ENCODE measurements at places on chromosomes 2 and 18.

GRCh38 chr2:192535956-192536921 is 341.5 kb upstream of the TMEFF2 start:
- no peak for DNase-seq

GRCh38 chr18:38262661-38263060 is 697.1 kb upstream of the CELF4 start:
- DNase-seq = no peak

GRCh38 chr2:174334781-174335251 is at the start of gene SP9:
TSS of gene SP9 (plus strand) at chr2:174334954. CDS start at chr2:174335093, 139 bp downstream.
- DNase-seq = no peak

GRCh38 chr2:40109381-40109780 is 330.3 kb upstream of the THUMPD2 start:
- no peak for DNase-seq

DNA sequence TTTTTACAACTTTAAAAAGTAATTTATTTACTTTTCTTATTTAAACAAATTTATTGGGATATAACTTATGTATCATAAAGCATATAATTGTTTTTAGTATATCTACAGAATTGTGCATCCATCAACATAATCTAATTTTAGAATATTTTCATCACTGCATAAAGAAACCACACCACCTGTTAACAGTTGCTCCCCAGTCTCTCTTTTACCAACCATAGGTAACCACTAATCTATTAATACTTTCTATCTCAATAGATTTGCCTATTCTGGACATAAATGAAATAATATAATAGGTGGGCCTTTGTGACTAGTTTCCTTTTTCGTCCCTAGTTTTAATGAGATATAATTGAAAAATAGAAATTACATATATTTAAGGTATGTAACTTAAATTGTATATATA is 90.6 kb downstream of the ADAM23 start:
- DNase-seq = no peak

- DNase-seq = no peak
These were observed 139.2 kb downstream of the CDCA7 start for GRCh38 chr2:173493874-173494273.

DNA sequence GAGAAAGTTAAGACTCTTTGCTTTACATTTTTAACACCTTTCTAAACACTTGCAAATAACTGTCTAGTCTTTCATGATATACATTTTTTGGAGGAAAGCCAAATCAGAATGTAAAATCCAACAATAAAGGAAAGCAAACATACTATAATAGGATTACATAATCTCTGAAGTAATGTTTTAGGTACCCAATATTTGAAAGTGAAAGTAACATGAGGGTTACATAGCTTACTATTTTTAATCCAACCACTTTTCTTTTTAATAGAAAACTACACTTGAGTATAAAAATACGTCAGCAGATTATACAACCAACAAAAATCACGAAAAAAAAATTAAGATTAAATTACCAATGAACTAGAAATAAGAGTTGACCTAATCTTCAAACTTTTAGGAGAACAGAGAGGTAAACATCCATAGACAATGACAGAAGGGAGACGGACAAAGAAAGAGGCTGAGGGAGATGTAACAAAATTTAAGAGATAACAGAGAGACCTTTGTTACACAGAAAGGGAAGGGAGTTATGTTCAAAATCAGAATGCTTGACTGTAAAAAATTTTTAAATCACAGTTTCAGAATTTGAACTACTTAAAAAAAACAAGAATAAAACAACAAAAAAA is 150.0 kb downstream of the IKZF2 start:
- no peak for DNase-seq

- DNase-seq = no peak
These were observed 228.1 kb upstream of the TRIB2 start for GRCh38 chr2:12488352-12489318.

- no peak for DNase-seq
These were observed 8.2 kb downstream of the SRSF7 start for GRCh38 chr2:38742797-38743559.

- DNase-seq = no peak
These were observed 146.8 kb upstream of the MSH6 start for GRCh38 chr2:47636176-47636575.

DNA sequence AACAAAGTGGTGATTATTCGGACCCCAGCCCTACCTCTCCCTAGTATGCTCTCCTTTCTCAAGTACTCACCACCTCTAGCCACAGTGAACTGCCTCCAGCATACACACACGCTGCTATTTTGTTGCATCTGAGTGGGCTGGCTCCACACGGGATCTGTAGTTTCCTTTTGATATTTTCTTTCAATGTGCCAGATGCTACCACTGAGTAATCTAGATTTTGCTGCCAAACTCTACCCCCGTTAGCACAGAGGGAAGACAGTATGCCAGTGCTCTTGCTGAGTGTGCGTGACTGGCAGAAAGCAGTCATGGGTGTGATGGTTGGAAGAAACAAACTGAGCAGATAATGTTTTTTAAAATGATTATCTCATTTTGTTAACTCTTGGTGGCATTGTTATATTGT is 11.6 kb downstream of the CFLAR start:
- no peak for DNase-seq

DNA sequence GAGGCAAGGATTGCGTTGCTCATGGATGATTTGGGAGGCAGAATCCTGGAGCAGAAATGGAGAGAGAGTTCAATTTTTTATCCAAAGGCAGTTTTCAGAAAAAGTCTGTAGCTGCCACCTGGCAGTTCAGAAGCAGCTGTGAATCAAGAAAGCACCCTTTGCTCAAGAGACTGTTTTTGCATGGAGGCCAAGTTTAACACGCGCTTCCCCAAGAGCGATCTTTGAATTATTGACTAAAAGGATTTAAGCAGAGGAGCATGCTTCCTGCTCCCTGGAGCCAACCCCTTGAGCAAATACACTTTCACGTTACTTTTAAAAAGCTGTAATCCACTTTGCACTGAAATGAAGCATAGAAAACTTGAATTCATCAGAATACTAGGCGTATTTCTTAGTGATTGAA is 252.4 kb downstream of the RNF144A start:
- DNase-seq = no peak

DNA sequence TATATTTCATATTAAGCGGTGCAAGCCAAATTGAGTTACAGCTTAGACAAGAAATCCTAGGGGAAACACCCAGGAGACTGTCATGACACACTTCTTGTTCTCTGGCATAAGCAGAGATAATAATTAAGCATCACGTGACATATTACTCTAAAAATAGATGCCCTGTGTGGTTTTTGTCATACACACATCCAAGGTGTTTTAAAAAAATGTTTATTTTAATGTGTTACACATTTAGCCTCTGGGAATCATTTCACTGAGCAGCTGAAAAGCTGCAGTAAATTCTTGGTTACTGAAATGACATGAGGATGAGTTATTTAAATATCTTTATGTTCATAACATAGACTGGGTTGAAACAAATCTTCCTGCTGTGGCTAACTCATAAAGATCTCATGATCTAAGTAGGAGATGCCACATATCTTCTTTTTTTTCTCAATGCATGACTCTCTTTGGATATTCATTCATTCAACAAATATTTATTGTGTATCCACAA is 38.0 kb upstream of the ERMN start:
- DNase-seq = no peak

DNA sequence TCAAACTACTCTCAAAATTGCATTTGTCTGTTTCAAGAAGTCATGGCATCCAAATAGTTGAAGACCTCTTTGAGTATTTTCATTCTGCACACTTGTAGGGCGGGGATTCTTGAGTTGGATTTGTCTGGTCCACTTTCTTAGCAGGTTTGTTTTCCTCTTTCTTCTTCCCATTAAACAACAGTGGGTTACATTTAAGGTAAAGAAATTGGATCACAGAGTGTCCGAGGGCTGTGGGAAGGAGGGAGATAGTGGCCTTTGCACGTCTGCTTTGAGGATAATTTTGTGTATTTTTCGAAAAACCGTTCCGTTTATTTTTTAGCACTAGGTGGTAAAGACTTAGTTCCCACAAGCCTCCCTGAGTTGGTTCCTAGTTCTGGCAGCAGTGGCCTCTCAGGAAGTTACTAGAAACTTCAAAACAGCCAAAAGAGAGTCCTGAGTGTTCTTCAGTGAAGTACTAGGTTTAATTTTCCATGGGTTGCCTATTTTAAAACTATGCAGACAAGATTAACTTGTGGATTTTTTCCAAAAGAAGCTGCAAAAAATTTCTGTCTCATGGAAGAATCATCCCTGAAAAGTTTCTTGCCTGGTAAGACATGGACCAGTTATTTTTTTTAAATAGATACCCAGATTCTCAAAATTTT is 107.9 kb downstream of the CDC42EP3 start:
- no peak for DNase-seq

GRCh38 chr18:74334242-74334893 is 18.7 kb downstream of the C18orf63 start:
- no peak for DNase-seq

DNA sequence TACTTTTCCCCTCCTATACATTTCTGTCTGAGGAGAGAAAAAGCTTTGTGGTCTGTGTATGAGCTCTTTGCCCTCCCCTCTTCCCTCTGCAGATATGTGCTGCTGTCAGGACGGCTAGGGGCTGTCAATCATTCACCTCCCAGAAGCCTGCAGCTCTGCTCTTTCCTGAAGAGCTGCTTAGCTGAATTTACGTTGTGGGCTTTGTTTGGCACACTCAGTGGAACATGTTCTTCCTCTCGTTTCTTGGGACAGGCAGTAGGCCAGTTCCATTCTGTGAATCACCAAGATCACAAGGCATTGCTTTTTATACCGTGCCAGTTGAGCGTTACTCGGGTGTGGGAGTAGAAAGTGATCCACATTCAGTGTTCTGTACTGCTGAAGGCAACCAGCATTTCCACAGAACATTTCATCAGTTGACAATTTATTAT is 136.7 kb downstream of the LAMA3 start:
- DNase-seq = no peak

DNA sequence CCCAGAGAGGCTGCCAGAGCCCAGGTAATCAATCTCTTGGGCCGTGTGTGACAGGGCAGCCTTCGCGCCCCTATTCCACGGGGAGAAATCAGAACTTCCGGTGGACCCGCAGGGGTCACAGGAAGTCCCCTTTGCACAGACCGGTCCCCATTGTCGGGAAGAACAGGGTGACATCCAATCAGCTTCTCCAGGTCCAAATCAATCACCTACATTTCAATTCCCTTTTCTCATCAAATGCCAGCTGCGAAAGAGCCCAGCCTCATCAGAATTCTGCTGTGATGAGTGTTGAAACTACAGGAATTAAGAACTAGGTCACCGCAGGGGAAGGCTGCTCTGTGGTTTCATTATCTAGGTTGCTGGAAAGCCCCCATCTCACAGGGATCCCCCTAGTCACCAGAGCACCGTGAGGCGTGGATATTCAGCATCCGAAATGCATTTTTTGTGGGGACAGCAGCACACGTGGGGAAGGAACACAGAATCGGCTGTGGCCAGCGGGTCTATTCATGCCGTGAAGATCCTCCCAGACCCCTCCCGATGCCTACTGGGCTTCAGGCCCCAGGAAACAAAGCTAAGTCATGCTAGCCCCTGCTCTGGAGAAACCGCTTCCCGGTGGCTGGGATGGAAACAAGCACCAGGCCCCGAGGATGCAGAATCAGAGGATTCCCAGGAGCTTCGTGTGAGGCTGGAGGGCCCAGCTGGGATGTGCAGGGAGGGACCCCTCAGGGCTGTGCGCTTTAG is 193.7 kb upstream of the ID2 start:
- DNase-seq = peak; percentile 23

- no peak for DNase-seq
These were observed 332.3 kb downstream of the ETAA1 start for GRCh38 chr2:67729474-67729873.

DNA sequence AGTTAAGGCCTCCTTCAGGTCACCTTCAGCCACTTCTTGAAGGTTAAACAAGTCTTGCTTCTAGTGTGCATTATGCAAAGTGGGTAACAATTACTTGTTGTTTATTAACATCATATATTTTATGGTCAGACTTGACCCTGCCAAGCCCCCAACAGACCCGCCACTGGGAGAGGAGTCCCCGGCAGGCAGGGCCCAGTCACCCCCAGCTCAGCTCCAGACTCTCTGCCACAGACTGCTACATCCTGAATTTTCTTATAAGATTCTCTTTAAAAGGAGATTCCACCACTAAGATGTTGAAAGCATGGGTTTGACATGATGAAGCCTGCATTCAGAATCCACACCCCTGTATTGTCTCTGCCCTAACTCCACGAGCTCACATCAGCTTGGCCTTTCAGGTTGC is 174.3 kb upstream of the ARL4C start:
- no peak for DNase-seq

GRCh38 chr2:72036173-72036545 is 111.5 kb downstream of the CYP26B1 start:
- no peak for DNase-seq

GRCh38 chr2:86617153-86617552 is 6.5 kb downstream of the RNF103 start:
- DNase-seq = no peak

DNA sequence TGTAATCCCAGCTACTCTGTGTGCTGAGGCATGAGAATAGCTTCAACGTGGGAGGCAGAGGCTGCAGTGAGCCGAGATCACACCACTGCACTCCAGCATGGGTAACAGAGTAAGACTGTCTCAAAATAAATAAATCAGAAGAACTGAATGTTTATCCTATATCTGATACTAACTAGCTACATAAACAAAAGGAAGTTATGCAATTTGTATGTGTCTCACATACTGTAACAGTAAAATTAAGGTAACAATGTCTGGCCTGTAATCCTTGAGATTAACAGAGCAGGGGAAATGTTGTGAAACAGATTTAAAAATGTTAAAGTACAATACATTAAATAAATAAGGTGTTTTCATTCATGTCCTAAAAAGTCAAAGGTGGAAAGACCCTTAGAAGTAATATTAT is 150.8 kb downstream of the MEMO1 start:
- DNase-seq = no peak

DNA sequence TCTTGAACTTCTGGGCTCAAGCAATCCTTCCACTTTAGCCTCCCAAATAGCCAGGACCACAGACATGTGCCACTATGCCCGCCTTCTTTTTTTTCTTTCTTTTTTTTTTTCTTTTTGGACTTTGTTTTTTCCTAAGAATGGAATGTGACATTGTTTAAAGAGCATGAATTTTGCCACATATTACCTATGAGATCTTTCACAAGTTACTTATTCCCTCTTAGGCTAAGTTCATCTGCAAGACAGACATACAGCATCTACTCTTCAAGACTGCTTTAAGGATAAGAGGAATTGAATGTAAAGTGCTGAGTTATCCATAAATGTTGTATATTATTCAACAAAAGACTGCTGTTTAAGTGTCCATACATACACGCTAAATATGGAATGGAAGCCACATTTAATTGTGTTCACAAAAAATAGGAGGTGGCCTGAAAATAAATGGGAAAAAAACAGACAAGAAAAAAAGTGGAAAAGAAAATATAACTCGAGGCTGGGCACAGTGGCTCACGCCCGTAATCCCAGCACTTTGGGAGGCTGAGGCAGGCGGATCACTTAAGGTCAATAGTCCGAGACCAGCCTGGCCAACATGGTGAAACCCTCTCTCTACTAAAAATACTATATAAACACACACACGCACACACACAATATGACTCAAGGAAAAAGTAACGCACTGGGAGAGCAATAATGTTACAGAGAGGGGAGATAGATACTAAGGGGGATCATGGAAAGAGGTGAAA is 3.2 kb upstream of the PPM1G start:
- DNase-seq = no peak
